ENCODE measurements at places on chromosomes 7 and 10. TPM values are rescaled to one million over a fixed set of nuclear protein-coding genes. Genes with fewer than 3 reads are reported as not detected.

AGBL3 gene
- 3.3 TPM for total RNA-seq

WDFY4 gene
- not detected for total RNA-seq

ZNF716 gene
- total RNA-seq = not detected

SPDYE1 gene
- not detected for total RNA-seq

GPR26 gene
- not detected for total RNA-seq

CALHM3 gene
- total RNA-seq = not detected

HGF gene
- not detected for total RNA-seq

PRPS1L1 gene
- total RNA-seq = not detected

MINDY4 gene
- 1.6 TPM for total RNA-seq

SHH gene
- not detected for total RNA-seq

All from activated CD4-positive, alpha-beta memory T cell treated with anti-CD3 and anti-CD28 coated beads for 36 hours (primary cell).